ENCODE measurements at places on chromosomes 1 and 21. TPM values are rescaled to one million over a fixed set of nuclear protein-coding genes. Genes with fewer than 3 reads are reported as not detected.

GRCh38 chr1:48789903-48790302 lies 13.2 kb upstream of the BEND5 start:
- no peaks in the 10 kb centered on the region for H3K36me3 ChIP-seq
- H3K4me3 ChIP-seq: no peak overlapping the region
- H3K4me1 ChIP-seq: no peaks in the 10 kb centered on the region
- H3K27ac ChIP-seq: no peak overlapping the region

DNA sequence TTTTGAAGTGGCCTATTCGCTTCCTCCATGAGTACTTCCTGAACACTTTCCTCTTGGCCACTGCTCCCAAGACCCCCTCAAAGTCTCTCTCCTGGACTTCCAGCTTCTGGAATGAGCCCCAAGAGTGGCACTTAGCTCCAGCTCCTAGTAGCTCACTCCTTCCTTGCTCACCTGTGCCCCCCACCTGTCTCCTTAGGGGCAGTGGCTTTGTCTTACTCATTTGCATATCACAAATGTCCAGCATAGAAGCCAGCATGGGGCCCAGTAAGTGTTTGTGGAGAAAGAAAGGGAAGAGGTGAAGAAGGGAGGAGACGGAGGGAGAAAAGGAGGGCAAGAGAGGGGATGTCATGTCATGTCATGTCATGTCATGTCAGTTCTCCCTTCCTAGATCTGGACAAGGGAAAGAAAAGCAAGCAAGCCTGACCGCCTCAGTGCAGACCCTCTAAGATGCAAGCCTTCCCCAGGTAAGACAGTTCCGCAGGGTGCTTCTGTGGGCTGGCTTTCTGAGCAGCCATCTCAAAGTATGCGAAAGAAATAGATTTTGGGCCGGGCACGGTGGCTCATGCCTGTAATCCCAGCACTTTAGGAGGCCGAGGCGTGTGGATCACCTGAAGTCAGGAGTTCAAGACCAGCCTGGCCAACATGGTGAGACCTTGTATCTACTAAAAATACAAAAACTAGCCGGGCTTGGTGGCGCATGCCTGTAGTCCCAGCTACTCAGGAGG lies 6.9 kb upstream of the MX1 start:
- H3K27me3 ChIP-seq: peaks cover 9% of the 10 kb centered on the region
- H3K36me3 ChIP-seq: no peaks in the 10 kb centered on the region
- peaks cover 10% of the 10 kb centered on the region for H3K4me1 ChIP-seq
- no peak for DNase-seq

DNA sequence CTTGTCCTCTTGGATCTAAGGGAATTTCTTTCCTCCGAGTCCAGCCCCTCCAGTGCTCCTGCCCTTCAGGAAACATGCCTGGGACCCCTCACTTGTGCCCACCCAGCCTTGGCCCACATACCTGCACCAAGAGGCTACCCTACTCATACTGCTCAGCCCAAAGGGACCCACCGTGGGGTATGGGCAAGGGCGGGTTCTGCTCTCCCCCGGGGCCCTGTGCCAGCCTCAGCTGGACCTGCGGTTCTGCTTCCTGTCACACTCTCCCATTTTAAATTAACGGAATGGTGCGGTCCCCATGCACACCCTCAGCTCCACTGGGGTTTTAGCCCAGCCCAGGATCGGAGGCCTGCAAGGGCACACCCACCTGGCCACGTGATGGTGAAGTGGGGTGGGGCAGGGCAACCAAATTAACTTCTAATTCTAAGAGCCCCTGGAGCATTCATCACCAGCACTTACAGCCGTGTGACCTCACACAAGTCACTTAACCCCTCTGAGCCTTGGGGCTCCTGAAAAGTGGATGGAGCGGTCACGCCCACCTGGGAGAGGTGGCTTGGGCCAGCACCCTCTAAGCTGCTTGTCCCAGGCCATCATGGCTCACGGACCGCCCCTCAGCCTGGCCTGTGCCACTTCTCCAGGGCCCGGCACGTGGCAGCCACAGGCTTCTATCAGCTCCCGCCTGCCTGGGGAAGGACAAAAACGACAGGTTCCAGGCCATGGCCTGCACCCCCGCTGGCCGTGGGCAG lies 28.3 kb downstream of the TP73 start:
- H3K36me3 ChIP-seq: peaks cover 13% of the 10 kb centered on the region
- no peak overlapping the region for H3K27ac ChIP-seq
- peaks cover 17% of the 10 kb centered on the region for H3K4me1 ChIP-seq
- no peak overlapping the region for H3K4me3 ChIP-seq
- H3K27me3 ChIP-seq: peaks cover 13% of the 10 kb centered on the region
- DNase-seq: no peak

DNA sequence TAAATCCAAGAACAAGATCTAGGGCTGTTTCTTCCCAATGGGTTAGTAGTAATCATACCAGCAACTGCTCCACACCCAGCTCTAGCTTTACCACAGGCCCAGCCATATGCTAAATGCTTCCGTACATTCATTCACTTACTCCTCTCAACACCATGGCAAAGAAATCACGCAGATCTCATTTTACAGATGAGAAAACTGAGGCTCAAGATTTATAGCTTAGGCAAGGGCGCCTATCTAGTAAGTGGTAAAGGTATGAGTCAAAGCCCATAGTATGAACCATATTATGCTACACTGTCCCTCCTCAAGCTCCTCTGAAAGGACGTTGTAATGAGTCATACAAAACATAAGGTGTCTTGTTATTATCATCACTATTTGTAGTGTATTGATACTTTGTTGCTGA lies 82.2 kb downstream of the NIBAN1 start:
- H3K27me3 ChIP-seq: peaks cover 3% of the 10 kb centered on the region
- no peak overlapping the region for H3K27ac ChIP-seq
- no peak overlapping the region for H3K4me3 ChIP-seq
- no peak for DNase-seq

DNA sequence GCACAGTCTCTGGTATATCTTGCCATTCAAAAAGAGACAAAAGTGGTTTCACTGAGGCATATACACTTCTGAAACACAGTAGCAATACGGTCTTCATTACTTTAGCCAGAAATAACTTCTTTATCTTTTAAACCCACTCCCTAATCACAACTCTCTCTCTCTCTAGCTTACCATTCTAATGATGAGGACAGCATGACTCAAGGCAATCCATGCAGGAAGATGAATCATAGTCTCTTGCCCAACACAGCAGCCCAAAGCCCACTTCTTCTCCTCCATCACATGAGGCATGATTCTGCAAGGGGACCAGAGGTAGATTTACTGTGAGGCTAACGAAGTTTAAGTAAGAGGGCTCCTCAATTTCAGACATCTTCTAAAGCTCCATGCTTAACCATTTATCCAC lies 285.0 kb upstream of the NR5A2 start:
- H3K4me3 ChIP-seq: no peak overlapping the region
- no peak for DNase-seq
- H3K4me1 ChIP-seq: no peaks in the 10 kb centered on the region
- H3K27ac ChIP-seq: no peak overlapping the region
- no peaks in the 10 kb centered on the region for H3K27me3 ChIP-seq

The CACHD1 gene
- total RNA-seq: 48.6 TPM

The LCE1E gene
- not detected for total RNA-seq

The CFH gene
- total RNA-seq: 67.9 TPM

The OR2T29 gene
- not detected for total RNA-seq

All from endothelial cell (in vitro differentiated cells).